Fibroblast of the aortic adventitia (primary cell): ENCODE measurements at places on chromosomes 1 and 21. TPM values are rescaled to one million over a fixed set of nuclear protein-coding genes. Genes with fewer than 3 reads are reported as not detected.

Gene ASTN1
- under 0.01 and 0.16 TPM in 2 replicates for total RNA-seq

Gene UMODL1
- total RNA-seq = not detected in 2 replicates

Gene IL19
- 0.41 TPM in 1 of 2 replicates, not detected in the other for total RNA-seq

Gene GPR137B
- total RNA-seq = 6.8 and 14.9 TPM in 2 replicates

Gene FAM177B
- total RNA-seq = not detected in 2 replicates

Gene ZNF648
- not detected in 2 replicates for total RNA-seq

DNA sequence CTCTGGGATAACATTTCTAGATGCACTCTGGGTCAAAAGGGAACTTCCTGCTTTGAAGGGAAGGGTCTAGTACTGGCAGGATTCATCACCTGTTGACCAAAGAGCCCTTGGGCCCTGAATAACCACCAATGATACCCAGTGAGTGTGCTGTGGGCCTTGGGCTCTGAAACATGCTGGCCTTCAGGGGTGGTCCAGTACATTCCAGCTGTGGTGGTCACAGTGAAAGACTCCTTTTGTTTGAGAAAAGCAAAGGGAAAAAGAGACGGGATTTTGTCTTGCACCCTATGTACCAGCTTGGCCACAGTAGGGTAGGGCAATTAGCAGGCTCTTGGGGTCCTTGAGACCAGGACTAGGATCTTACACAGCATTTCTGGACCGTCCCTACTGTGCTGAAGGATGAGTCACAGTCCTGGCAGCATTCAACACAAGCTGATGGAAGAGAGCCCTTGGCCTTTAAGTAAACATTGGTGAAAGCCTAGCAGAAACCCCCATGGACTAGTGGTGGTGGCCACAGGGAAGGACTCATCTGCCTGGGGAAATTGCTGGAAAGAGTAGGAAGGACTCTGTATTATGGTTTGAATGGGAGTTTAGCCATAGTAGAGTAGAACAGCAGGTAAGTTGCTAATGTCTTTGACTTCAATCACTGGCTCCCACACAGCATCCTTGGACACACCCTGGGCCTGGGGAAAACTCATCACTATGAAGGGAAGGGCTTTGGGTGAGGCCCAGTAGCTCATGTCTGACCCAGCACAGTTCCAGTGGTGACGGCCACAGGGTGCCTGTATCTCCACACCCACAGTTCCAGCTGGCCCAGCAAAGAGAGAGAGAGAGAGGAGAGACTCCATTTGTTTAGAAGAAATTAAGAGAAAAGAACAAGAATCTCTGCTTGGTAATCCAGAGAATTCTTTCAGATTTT is 87.5 kb downstream of the COL24A1 start:
- DNase-seq = peak; percentile 27

DNA sequence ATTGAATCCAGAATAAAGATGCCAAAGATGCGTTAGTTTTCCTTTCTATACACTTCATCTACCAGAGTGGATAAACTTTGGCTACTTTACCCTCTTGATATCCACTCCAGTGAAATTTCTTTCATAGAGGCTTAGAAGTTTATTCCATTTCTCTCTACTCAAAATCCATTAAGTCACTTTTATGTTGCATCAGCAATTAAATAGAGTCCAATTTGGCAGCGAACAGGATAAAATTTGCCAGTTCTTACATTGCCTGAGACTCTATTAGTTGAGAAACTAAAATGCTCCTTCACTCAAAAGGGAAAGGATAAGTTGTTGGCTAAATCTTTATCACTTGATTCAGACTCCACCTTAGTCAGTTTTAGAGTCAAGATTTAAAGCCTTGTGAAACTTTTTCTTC is 57.9 kb downstream of the ACBD6 start:
- peak; percentile 27 for DNase-seq

- peak; percentile 70 for DNase-seq
These were observed 25.4 kb downstream of the PIGM start for GRCh38 chr1:160006312-160006940.

DNA sequence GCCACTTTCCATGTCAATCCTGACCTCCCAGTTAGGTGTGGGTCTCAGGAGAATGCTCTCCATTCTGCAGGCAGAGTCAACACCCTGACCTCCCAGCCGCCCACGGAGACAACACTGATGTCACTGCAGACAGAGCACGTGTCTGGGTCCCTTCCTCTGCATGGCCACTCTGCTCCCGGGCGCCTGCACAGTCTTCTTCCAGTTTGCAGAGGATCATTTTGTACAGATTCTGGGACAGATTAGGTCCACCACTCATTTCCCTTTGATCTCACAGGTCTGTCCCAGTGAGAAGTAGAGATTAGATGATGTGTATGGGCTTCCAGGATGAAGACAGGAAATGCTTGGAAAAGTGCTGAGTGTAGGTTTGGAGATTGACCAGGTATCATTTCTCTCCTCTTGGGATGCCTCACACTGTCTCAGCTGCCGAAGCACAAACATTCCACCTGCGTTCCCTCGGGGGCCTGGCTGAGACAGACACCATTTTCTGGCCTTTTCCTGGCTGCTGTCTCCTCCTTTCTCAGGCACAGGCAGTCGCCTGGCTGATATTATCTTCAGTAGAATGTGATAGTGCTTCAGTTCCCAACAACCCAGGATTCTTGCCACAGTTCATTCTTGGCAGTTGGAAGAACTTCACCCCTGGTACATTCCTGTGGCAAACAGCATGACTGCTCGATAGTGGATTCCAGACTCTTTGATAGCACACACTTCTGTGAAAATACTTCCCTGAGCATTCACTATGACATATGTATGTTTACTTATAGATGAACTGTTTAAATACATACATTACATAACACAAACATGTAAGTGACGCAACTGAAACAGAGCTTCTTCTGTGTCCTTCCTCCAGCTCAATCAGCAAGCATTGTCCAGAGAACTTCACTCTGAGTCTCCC is 7.9 kb downstream of the MYBPHL start:
- peak; percentile 88 for DNase-seq

DNA sequence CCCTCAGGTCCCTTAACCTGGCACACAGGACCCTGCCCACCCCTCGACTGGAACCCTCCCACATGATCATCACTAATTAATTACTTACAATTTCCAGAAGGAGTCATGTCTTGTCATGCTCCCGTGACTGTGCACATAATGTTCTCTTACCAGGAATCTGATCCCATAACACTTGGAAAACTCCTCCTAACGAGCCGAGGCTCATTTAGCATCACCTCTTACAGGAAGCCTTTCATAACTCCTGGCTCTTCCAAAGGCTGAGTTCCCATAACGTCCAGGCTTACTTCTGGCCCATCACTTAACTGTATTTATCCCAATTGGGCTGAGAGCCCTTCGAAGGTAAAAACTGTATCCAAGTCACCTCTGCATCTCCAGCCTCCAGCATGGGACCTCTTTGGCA is 147.9 kb upstream of the JUN start:
- DNase-seq = no peak

DNA sequence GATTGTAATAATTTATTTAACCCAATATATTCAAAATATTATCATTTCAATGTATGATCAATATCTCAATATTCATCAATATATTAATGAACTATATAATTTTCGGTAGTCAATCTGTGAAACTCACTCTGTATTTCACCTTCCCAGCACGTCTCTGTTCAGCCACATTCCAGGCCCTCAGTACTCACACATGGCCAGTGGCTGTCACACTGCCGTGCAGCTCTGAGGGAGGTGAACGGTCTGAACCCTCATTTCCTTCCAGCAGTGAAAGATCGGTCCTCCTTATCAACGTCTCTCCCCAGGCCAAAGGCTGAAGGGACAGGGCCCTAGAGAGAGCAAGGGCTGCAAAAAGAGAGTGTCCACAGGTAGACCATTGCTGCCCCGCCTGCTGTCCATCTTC is 39.5 kb upstream of the ZNF124 start:
- no peak for DNase-seq

GRCh38 chr1:29417147-29417858 is 181.0 kb downstream of the PTPRU start:
- peak; percentile 38 for DNase-seq

GRCh38 chr1:224168859-224169380 is 14.1 kb upstream of the DEGS1 start:
- DNase-seq = peak; percentile 98

GRCh38 chr1:231354330-231355020 is 16.4 kb downstream of the SPRTN start:
- peak; percentile 77 for DNase-seq

DNA sequence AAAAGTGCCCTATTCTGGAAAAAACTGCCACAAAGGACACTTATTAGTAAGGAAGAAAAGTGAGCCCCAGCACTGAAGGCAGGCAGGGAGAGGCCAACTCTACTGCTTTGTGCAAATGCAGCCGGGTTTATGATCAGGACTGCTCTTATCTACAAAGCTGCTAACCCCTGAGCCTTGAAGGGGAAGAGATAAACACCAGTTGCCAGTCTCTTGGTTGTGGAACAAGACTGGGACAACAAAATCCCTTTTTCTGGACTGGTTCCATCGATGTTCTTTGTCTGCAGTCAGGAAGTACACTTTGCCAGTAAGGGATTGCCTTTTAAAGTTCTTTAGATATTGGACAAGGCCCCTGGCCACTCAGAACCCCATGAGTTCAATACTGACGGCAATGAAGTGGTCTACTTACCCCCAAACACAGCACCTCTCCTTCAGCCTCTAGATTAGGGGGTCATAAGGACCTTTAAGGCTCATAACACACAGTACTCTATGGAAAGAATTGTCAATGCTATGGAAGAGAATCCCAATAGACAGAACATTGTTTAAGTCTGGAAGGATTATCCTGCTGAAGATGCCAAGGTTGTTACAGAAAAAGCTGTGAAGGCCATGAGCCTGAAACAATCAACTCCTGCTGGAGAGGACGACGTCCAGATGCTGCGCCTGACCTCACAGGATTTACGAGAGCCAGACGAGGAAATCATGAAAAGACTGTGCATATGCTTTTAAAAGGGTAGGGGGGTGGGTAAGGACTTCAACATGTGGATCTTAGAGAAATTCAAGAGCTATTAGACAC is 43.6 kb downstream of the GNB1 start:
- DNase-seq = peak; percentile 46

DNA sequence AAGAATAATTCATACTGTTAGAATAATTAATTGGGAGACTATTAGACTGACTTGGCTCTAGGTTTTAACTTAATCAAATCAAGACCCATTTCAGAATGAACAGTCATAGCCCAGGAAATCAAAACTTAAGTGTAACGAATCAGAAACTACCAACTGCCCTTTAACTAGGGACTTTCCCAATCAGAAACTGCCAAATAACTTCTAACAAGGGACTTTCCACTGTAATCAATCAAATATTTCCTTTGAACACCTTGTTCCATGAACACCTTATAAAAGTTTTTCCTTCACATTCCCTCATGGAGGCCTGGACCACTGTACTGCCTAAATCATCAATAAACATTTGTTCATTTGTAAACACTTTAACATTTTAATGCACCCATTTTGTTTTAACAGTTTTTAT is 1054.7 kb upstream of the TMPRSS15 start:
- DNase-seq = no peak

DNA sequence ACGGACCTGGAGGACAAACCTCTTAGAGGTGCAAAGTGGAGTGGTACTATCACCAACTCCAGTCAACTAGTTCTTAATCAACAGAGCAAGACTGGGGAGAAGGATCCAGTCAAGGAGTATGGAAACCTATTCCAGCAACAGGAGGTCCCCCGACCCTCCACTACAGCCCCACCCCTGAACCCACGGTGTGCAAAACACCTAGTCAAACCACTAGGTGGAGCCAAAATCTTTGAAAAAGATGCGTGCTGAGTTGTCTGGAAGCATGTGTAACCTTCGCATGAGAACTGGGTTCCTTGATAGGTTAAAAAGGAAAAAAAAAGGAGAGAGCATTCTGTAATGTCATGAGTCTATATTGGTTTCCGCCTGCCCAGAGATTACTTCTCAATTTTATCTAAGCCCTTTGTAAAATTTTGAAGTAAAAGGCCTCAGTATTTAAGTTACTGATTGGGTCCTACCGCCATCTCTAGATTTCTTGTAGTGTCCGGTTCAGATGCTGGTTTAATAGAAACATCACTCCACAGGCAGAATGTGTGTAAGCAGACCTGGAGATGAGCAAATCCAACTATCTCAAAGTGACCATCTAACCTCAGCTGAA is 81.9 kb upstream of the HAO2 start:
- peak; percentile 31 for DNase-seq

DNA sequence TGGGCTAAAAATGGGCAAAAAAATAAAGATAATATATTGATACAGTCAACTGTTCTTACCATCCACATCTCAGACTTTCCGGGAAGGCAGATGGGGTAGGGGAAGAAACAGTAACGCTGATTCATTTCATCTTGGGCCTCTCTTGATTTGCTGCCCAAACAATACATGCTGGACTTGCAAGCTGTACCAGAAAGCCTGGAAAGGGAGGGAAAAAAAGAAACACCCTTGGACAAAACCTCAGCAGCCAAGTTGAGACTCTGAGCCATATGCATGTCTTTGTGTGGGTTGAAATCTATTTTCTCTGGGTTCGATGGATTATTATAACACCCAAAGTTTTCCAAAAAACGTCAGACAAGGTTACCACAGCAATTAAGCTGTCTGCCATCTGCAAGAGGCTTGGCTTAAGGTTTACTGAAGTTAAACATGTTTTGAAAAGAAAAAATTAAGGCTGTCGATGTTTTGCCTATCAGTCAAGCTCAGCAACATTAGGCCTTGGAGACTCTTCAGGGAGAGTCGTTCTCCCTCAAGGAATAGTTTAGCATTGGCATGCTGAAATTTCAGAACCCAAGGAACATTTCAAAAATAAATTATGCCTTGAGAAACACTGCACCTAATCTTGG is 71.2 kb downstream of the PSMG1 start:
- peak; percentile 91 for DNase-seq

GRCh38 chr1:209767096-209767495 is 11.2 kb downstream of the TRAF3IP3 start:
- no peak for DNase-seq

DNA sequence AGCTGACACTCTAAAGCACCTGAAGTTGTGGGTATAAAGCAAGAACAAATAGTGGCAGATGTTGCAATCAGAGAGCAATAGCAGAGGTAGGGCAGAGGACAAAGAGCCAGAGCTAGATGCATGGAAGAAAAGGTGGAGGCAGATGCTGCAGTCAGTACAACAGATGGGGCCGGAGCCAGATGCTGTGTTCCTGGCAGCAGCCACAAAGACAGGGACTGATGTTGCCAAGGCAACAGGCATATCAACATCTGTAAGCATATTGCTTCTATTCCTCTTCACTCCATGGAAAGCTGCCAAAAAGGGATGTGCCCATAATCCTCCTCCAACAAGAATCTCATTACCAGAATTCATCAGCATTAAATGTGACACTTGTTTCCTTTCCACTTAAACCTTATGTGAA is 108.0 kb downstream of the TNNI3K start:
- DNase-seq = no peak
